ENCODE measurements at places on chromosomes 6 and 20. TPM values are rescaled to one million over a fixed set of nuclear protein-coding genes. Genes with fewer than 3 reads are reported as not detected.

Gene RIPOR3
- total RNA-seq: 0.31 TPM

DNA sequence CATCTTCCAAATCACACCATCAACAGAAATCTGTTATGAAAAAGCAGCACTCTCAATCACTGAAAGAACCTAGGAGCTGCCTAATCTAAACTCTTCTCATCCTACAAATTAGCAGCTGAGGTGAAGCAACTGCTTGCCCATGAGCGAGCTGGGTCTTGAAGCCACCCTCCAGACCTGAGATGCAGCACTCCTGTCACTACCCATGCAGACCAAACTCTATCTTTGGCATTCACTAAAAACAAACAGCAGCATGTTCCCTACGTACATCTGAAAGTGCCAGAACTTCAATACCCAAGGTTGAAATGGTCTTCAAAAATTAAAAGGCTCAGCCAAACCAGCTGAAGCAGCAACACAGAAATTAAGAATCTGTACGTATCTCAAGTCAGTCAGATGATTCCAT, 14.3 kb downstream of the ADNP start:
- no peak for DNase-seq

GRCh38 chr20:17468073-17468840, 62.9 kb downstream of the BFSP1 start:
- no peak for DNase-seq

DNA sequence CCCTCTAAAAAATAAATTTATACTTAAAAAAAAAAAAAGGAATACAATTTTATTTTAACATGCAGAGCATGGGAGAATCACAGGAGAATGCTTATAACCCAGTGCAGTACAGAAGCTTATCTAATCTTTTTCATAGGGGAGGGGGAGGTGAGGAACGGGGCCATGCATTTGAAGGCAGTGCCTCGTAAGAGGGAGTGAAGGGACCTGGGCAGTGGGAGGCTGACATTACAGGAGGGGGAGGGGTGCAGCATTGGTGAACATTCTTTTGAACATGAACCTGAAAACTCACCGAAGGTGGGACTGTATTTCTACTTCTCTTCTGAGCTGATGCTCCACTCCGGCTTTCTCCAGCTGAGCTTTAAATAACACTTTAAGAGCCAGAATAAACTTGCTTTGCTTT, 9.3 kb downstream of the AURKA start:
- DNase-seq: no peak

DNA sequence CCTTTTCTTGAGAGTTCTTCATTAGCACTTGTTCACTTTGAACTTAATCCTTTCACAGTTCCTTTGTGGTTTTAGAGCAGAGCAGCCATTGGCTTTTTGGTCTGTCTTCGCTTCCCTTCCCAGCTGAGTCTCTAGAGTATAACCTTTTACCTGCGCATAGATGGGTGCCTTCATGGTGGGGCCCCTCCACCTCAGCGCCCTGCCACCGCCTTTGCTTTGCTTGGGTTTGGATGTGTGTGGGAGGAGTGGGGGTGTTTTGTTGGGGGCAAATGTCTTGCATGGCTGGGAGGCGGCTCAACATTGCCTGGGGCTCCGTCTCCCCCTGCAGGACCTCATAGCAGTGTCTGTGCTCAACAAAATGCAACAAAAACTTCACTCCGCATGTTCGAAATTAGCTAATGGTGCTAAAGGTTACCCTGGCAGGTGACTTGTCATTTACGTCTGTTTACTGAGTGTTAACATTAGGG, 11.9 kb downstream of the PYGB start:
- DNase-seq: no peak

DNA sequence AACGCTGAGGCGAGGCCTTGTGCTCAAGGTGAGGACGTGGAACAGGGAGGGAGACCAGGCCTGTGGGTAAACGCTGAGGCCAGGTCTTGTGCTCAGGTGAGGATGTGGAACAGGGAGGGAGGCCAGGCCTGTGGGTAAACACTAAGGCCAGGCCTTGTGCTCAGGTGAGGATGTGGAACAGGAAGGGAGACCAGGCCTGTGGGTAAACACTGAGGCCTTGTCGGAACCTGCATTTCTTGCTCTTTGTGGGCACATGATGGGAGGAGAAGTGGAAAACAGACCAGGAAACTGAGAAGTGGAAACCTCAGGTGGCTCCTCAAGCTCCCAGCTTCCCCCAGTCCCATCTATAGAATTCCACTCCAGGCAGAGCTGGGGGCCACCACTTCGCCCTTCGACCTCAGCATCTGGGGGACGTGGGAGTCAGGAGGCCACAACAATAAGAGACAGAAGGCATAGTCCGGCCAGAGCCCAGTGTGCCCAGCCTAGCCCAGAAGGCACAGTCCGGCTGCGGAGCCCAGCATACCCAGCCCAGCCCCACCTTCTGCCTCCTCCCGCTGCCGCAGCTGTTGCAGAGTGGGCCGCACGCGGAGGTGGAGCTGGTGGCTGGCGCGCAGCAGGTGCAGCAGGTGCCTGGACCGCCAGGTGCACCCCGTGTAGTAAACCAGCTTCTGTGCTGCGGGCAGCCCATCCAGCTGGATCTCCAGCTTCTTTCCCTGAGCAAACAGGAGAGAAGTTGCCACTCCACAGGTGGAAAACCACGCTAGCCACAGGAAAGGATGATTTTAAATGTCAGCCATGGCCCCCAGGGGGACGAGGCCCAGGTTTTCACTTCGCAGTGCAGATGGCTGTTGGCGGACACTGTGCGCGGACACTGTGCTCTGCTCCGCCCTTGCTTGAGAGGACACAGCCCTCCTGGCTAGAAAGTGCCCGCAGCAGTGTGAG, 17.5 kb downstream of the FRMD1 start:
- no peak for DNase-seq

GRCh38 chr6:94680669-94681212, 896.6 kb upstream of the MANEA start:
- no peak for DNase-seq

Gene REM1
- total RNA-seq: not detected

GRCh38 chr20:43682446-43682845, 15.5 kb downstream of the MYBL2 start:
- DNase-seq: no peak

Gene SPTLC3
- 1.1 TPM for total RNA-seq

- no peak for DNase-seq
These were observed 438.9 kb upstream of the EPHA7 start for GRCh38 chr6:93858213-93858612.

Gene DEFB124
- not detected for total RNA-seq

GRCh38 chr6:146915671-146916127, 288.5 kb upstream of the STXBP5 start:
- DNase-seq: no peak

- DNase-seq: no peak
These were observed 109.0 kb downstream of the RALGAPA2 start for GRCh38 chr20:20603339-20603990.

Gene PHACTR3
- 0.26 TPM for total RNA-seq

- DNase-seq: no peak
These were observed 81.8 kb upstream of the GPR6 start for GRCh38 chr6:109896341-109896740.

DNA sequence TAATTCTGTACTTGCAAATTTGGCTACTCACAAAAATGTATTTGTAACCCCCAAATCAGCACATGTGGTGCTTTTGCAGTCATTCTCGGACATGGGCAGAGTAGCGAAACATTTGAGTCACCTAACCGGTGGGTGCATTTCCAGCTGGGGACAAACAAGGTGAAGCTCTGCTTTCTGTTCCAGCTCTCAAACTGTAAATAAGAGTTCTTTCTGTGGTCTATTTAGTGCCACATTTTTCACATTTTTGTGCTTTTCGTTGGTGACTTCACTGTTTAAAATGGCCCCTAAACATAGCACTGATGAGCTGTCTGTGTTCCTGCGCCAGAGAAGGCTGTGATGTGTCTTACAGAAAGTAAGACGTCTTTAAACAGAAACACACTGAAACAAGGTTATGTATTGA, 244.5 kb downstream of the CDC5L start:
- DNase-seq: no peak

DNA sequence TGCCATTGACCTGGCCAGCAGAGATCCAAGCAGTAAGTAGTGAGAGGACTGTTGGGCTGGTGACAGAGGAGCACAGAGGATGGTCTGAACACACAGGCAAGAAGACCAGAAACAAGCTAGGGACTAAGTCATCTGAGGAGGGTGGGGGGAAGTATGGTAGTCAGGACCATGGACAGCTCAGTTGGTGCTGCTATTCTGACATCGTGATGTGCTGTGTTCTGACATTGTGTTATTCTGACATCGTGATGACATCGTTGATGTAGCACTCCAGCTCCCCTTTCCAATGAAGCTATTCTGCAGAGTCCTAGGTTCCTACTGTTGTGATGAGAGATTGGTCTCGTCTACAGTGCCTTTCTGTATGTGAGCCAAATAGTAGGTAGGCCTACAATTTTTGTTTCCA, 28.7 kb downstream of the CFAP206 start:
- peak; percentile 73 for DNase-seq

DNA sequence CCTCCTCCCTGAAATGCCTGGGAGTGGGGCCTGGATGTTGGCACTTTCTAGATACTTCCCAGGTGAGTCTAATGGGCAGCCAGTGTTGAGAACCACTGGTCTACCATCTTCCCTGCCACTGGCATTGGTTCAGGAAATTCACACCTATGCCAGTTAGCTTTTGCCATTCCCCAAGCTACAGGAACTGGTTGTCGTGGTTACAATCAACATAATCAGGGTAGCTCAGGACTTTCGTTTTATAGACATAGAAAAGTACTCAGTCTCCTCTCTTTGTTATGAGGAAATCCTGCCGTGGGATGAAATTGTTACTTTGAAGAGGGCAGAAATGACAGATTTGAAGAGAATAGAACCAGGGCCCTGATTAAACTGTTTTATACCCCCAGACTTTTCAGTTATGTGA, 127.9 kb upstream of the FOXO3 start:
- DNase-seq: peak; percentile 64

- DNase-seq: no peak
These were observed 83.4 kb downstream of the MAP7 start for GRCh38 chr6:136466777-136467176.

GRCh38 chr6:93915961-93916360, 496.6 kb upstream of the EPHA7 start:
- DNase-seq: peak; percentile 39

Gene NEU1
- total RNA-seq: 82.3 TPM

DNA sequence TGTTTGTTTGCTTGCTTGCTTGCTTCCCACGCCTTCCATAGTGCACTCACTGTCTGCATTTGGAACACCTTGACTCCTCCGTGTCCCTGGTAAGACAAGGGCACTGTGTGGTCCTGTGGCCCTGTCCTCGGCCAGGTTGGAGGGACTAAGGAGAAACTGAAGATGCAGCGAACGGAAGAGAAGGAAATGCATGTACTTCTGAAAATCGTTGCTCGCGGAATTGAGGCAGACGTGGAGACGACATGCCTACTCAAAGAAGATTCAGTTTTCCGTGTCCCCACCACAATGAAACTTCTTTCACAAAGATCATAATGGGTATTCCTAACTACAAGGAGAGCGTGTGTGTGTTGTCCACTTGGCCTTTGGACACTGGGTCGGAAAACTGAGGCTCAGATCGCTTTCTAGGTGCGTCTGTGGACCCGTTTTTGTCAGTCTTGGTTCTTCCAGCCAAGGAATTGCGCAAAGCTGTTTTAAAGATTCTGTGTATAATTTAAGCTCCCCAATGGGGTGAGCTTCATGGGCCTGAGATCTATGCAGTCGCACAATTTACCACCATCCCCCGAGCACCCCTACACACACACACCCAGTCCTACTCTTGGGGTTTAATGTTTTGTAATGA, 120.4 kb upstream of the ZNF184 start:
- DNase-seq: no peak

GRCh38 chr6:81534934-81535465, 217.5 kb downstream of the TENT5A start:
- DNase-seq: no peak

- no peak for DNase-seq
These were observed 35.2 kb downstream of the DOK5 start for GRCh38 chr20:54510541-54511129.

- peak; percentile 3 for DNase-seq
These were observed 491.3 kb upstream of the GJE1 start for GRCh38 chr6:141641406-141641805.

- no peak for DNase-seq
These were observed 159.6 kb upstream of the MYLIP start for GRCh38 chr6:15969236-15969778.

DNA sequence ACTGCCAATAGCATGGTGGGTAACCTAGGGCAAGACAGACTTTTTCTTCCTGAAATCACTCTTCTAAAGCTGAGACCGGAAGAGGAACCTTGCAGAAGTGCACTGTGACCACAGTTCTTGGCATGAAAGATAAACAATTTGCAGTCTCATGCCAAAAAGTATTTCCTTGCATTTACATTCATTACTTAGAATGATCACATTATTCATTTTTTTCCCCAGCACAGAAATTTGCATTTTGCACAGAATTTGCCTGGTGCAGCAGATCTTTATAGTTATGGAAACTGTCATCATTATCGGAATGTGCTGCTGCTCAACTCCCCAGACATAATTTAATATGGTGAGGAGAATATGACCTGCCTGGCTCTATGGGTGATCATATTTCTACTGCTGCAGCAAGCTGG, 42.2 kb upstream of the EDN3 start:
- no peak for DNase-seq

- DNase-seq: no peak
These were observed 174.8 kb downstream of the IBTK start for GRCh38 chr6:82072751-82073150.

Gene FAM229B
- total RNA-seq: 0.89 TPM

Gene HLA-DPA1
- not detected for total RNA-seq

DNA sequence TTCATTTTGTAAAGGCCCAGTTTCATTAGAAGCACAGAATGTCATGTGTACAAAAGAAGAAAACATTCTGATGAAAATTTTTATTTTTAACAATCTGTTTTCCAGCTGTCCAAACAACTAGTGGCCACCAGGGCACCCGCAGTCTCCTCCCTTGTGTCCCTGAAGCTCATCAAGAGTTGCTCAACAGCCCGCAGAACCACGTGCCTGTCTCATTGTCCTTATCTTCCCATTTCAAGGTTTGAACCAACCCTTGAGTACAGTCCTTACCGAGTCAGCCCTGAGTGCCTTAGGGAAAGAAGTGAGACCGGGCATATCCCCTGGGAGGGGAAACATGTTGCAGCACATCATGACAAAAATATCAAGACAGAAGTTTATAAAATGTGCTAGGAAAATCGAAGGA, 15.9 kb upstream of the ZNF133 start:
- no peak for DNase-seq

Gene ISM1
- not detected for total RNA-seq

DNA sequence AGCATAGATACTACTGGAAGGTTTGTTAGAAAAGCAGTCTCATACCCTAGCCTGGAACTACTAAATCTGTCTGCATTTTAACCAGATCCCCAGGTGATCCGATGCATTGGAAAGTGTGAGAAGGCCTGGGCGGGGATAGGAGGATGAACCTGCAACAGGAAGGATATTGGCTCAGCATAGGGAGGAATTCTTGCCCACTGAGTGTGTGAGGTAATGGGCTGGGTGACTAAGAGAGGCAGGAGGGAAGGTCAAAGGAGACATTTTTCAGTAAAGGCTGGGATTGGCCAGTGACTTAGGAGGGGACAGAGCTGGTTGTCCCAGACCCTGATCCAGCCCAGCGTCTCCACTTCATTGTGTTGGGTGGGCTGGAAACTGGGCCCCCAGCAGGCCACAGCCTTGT, 191.0 kb upstream of the LRFN2 start:
- DNase-seq: no peak

- DNase-seq: no peak
These were observed 31.3 kb upstream of the KCNK16 start for GRCh38 chr6:39353698-39354315.

- no peak for DNase-seq
These were observed 1826.9 kb upstream of the DEFB115 start for GRCh38 chr20:29430531-29430930.

Data from HT-29 (cell line).